Activated naive CD4-positive, alpha-beta T cell treated with Interleukin-2 at 50 U/mL for 16 hours (primary cell): ENCODE measurements at places on chromosomes 11 and 22.

DNA sequence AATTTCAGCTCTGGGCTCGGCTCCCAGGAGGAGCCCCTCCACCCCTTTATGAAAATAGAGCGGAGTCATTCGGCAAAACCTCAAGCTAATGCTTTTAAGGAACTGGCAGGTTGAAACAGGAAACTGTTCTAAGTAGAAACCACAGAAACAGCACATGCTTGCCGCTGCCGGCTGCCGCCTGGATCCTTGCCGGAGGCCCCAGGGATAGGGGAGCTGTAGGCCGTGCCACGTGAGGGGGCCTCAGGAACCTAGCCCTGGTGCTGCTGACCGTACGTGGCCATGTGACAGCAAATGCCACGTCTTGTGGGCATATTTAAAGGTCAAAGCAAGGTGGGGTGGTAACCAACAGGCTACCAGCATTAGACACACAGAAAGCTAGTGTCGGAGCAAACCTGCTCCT, 77.9 kb upstream of the TIMP3 start:
- DNase-seq, result peak; percentile 29

DNA sequence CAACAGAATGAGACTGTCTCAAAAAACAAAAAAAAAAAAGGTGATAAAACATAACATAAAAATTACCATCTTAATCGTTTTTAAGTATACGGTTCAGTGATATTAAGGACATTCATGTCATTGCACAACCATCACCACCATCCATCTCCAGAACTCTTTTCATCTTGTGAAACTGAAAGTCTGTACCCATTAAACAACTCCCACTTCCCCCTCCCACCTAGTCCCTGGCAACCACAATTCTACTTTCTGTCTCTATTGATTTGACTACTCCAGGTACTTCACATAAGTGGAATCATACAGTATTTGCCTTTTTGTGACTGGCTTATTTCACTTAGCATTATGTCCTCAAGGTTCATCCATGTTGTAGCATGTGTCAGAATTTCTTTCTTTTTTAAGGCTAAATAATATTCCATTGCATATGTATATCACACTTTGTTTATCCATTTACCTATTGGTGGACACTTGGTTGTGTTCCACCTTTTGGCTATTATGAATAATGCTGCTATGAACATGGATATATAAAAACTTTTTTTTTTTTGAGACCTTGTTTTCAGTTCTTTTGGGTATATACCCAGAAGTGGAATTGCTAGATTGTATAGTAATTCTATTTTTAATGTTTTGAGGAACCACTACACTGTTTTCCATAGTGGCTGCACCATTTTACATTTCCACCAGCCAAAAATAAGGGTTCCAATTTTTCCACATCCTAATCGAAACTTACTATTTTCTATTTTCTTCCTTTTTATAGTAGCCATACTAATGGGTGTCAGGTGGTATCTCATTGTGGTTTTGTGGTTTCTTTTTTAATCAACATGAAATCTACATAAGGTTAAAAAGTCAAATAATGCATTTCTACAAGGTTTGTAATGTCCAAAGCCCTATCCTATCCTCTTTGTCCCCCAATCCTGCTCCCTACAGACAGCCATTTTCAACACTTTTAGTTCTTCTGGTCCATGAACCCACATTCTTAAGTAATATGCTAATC, 23.4 kb upstream of the PIK3C2A start:
- peak; percentile 57 for DNase-seq

DNA sequence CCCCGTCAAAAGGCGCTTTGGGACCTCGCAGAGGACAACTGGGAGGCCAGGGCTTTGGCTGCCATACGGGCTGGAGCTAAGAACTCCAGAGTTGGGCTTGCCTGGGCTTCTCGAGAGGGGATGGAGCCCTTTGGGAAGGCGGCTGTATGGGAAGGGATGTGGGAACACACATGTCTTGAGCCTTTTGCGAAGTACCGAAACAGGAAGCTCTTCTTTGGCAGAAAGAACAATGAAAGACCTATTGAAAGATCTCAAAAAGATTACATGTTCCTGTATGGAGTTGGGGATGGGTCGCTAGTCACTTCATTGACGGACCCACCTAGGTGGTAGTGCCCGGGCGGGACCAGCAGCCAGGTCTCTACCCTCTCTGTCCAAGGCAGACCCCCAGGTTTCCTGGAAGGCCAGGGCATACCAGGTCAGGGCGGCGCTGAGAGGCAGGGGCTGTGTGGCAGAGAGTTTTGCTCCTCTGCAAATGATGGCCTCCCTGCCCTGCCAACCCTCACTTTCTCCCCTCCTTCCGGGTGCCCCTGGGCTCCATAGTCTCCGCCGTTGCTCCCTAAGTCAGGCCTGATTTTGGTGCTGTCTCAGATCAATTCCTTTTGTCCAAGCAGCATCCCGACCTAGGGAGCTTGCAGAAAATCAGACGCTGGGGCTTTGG, 1.0 kb downstream of the ST14 start:
- DNase-seq, result no peak

- no peak for DNase-seq
Observed at GRCh38 chr11:12240677-12241076, 130.3 kb downstream of the MICAL2 start.

- no peak for DNase-seq
Observed at GRCh38 chr11:119806064-119806915, 77.3 kb upstream of the NECTIN1 start.

GRCh38 chr22:40450616-40451015, 80.2 kb downstream of the SGSM3 start:
- no peak for DNase-seq

- DNase-seq, result no peak
Observed at GRCh38 chr11:38517991-38518390, 1920.0 kb upstream of the RAG2 start.

DNA sequence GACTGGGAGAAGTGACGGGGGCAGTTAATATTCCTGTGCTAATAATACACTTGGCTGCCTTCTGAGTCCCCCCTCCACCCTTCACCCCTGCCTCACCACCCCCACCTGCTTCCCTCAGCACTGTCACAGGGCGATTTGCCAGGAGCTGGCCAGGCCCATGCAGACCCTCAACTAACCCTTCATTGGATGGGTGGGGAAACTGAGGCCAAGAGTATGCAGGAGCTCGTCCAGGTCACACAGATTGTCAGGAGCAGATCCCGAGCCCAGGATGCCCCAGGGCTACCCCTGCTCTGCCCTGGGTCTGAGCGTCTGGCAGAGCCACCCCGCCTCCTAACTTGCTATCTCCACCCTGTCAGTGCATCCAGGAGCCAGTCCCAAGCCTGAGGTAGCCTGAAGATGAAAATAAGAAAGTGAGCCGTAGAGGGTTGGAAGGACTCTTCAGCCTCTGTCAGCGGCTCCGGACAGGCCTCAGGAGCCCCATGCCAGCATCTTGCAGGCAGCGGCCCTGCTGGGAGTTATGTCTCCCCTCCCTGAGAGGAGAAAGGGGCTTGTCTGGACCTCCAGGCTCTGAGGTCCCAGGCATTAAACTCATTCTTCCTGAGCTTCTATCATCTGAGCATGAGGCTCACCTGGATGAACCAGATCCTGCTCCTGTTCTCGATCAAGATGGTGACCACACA, 6.2 kb downstream of the TPBGL start:
- DNase-seq, result no peak

DNA sequence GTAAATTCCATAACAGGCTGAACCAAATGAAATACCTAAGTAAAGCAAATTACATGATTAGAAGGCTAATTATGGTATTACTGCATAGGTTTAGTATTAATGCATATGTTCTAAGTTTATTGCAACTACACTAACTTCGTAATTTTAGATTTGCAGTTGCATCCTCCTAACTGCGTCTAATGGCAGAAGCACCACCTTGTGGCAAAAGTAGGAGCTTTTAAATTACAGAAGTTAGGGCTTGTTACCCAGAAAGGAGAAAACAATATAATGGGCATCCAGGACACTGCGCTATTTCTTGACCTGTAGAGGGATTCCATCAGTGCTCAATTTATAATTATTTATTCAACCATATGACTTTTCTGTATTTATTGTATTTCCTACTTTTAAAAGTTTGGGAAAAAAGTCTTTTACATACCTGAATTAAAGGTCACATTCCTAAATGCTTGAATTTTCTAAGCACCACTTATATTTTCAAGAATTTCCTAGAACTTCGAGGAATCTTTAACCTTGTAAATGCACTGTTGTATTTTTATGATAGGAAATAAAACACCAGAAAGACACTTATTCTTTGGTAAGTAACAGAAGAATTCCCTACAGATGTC, 16.3 kb upstream of the GPR83 start:
- DNase-seq, result no peak

GRCh38 chr22:36197065-36197440, 4.6 kb downstream of the APOL4 start:
- no peak for DNase-seq

GRCh38 chr11:1017269-1018005, 19.1 kb downstream of the MUC6 start:
- peak; percentile 7 for DNase-seq

DNA sequence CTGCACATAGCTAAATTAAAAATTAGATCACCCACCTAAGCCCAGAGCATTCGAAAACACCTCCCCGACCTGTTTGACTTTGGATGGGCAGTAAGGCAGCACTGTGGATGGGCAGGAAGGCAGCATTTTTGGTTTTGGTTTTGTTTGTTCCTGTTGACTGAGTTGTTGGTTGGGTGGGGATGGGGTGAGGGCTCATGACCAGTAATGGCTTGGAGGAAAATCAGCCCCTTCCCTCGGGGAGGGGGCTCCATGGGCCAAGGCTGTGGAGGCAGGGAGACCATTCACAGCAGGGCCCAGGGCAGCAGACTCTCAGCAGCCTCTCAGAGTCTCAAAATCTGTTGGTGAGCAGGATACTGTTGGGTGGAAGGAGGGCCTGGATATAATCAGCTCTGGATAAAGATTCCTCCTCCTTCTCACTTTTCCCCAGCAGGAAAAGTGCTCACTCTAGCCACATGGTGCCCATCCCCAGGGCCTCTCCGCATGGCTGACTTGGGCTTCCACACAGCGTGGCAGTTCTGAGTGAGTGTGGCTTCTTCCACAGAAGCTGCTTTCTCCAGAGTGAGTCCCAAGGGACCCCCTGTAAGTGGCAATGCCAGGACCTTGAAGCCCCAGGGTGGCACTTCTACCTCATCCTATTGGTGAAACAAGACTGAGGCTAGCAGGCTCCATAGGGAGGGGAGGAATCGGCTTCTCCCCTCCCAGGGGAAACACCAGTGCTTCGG, 1491.2 kb downstream of the BRD1 start:
- DNase-seq, result no peak

DNA sequence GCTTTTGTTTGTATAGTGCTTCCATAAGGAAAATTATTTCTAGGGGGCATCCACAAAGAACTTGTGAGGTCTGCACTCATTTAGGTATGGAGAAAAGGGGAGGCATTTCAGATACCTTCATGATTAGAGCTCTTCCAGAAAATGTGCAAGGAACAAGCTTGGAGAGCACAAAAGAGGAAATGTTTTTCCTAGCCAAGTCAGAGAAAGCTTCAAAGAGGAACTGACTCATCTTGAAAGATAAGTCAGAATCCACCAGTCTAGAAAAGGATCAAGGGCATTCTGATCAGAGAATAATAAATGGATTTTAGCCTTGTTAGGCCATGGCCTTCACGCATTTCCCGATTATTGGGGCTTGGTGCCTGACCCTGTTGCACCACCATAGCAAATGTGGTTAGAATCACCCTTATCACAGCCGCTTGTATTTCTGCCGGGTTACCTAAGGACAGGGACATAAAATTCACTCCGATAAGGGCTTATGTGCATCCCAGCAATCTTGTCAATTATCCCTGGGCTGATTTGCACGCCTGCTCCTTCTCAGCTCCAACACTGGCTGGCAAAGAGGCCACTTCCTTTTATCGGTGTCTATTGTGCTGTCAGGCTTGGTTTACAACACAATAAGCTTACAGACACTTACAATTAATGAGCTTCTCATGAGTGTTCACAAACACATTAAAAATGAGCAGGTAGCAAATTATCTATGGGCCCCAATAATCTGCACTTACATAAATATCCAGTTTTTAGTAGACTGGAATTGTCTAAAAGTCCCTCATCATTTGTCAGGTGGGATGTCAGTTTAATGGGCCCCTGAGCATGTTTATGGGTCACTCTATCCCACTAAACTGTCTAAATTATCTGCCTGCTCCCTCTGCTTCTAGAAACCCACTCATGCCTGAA, 613.5 kb downstream of the SOX6 start:
- DNase-seq, result no peak

DNA sequence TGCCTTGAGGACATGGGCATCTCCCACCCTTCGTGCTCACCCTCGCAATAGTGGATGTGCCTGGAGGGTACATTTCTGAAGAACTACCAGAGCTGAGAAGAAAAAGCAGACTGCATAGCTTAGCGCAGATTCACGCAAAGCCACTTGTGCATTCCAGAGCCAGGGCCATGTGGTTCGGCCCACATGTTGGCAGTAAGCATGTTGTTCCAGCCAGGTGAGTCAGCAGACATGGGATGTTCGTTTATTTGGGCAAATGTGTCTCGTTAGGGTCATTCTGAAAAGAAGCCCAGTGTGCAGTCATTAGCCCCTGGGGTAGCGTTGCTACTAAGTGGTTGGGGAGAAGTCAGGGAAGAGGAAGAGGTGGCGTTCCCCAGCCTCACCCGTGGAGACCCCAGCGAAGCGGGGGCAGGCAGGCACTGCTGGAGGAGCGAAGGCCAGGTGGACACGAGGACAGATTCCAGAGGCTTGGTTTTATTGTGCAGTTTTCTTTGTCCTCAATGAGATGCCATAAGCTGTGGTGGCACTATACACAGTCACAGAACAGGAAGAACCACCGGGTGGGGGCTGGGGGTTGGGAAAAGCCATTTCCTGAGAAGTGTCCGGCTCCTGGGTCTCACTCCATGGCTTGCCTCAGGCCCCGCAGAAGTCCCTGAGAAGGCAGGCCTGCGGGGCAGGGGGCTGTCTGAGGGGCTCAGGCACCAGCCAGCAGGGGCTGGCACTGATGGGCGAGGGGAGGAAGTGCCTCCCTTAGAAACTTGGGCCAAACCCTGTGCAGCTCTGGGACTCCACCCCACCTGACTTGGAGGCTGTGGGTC, 5.0 kb downstream of the THY1 start:
- no peak for DNase-seq

DNA sequence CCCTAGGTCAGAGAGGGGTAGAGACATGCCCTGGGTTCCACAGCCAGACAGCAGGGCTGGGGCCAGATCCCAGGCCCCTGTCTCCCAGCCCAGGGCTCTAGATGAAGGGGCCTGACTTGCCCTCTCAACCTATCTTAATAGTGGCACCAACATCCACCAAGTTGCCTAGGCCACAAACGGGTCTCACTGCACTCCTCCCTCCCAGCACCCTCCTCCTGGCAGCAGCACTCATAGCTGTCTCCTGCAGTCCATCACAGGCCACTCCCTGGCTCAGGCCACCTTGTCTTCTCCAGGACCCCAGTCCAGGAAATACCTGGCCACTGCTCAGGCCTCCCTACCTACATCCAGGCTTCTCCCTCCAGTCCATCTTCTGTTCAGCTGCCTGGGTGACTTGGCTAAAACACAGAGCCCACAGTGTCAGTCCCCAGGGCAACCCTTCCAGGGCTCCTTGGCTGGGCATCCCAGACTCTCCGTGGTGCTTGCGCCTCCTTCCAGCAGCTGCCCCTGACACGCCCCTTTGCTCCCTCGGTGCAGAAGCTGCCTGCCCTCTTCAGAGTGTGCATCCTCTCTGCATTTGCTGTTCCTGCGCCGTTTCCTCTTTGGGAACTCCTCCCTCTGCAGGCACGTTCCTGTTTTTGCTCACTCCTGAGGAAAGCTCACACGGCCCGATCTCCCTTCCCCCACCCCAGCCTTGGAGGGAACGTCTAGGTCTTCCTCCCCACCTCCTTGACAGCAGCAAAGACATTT, 40.5 kb downstream of the LRRC32 start:
- DNase-seq, result no peak

- DNase-seq, result no peak
Observed at GRCh38 chr22:29702931-29703501, 16.8 kb upstream of the CABP7 start.
